ENCODE measurements at places on chromosomes 13 and 19.
A peak's percentile ranks its signal among the peaks of the same experiment; 100 is the strongest.

GRCh38 chr19:44851427-44851826 is 5.3 kb downstream of the NECTIN2 start:
- peaks cover 4% of the 10 kb centered on the region for H3K36me3 ChIP-seq
- DNase-seq, result no peak
- H3K27me3 ChIP-seq, result no peaks in the 10 kb centered on the region

GRCh38 chr13:47327861-47328260 is 431.0 kb upstream of the HTR2A start:
- no peaks in the 10 kb centered on the region for H3K27me3 ChIP-seq
- H3K36me3 ChIP-seq, result no peaks in the 10 kb centered on the region
- no peak overlapping the region for H3K27ac ChIP-seq

- H3K27ac ChIP-seq, result no peak overlapping the region
Measured at GRCh38 chr19:54345938-54346386, 7.0 kb upstream of the LILRA4 start.

- H3K27me3 ChIP-seq, result no peaks in the 10 kb centered on the region
- H3K36me3 ChIP-seq, result no peaks in the 10 kb centered on the region
- H3K4me1 ChIP-seq, result peaks cover 67% of the 10 kb centered on the region
- no peak overlapping the region for H3K4me3 ChIP-seq
- H3K27ac ChIP-seq, result peak overlapping the region; percentile 100
Measured at GRCh38 chr13:109152941-109153340, 523.5 kb downstream of the MYO16 start.

DNA sequence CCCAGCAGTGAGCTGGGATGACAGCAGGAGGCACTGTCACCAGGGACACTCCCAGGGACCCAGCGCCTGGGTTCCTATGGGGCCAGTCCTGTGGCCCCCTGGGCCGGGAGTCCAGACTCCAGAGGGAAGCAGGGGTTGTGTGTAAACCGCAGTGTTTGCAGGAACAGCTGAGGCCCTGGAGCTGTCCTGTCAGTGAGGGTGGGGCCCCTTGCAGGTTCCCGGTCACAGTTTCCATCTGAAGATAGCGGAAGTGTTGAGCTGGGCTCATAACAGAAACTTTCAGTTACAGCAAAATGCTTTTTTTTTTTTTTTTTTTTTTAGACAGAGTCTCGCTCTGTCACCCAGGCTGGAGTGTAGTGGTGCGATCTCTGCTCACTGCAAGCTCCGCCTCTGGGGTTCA is 17.7 kb upstream of the CSNK1G2 start:
- no peak overlapping the region for H3K27ac ChIP-seq
- H3K4me1 ChIP-seq, result no peaks in the 10 kb centered on the region
- H3K36me3 ChIP-seq, result peaks cover 31% of the 10 kb centered on the region
- no peaks in the 10 kb centered on the region for H3K27me3 ChIP-seq

DNA sequence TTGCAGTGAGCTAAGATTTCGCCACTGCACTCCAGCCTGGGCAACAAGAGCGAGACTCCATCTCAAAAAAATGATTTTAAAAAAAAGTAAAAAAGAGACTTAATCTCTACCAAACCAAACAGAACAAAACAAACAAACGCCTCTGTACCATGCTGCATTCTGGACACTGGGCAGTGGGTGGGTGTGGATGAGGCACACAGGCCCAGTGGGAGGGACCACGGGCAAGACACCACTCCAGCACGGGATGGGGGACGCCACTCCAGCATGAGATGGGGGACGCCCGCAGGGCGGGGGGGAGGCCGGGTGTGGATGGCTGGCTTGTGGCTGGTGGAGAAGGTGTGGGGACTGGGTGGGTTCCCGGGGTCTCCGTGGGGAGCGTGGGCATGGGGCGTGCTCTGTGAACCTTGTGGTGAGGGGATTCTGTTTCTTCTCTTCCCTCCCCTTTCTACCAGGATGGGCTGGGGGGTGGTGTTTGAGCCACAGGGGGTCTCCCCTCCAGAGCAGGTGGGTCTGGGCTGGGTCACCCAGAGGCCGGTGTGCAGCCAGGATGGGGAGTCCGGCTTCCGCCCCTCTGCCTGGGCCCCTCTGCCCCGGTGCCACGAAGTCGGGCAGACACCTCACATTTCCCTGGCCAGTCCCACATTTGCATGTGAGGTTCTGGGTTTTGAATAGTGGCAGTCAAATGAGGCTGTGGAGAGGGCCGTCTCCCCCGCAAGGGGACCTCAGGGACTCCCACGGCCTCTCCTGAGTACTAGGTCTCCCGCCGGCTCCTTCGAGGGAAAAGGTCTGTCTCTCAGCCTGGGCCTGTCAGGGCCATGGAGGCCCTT is 23.9 kb upstream of the MATK start:
- no peak for DNase-seq
- H3K36me3 ChIP-seq, result no peaks in the 10 kb centered on the region
- H3K27me3 ChIP-seq, result no peaks in the 10 kb centered on the region
- no peak overlapping the region for H3K27ac ChIP-seq

DNA sequence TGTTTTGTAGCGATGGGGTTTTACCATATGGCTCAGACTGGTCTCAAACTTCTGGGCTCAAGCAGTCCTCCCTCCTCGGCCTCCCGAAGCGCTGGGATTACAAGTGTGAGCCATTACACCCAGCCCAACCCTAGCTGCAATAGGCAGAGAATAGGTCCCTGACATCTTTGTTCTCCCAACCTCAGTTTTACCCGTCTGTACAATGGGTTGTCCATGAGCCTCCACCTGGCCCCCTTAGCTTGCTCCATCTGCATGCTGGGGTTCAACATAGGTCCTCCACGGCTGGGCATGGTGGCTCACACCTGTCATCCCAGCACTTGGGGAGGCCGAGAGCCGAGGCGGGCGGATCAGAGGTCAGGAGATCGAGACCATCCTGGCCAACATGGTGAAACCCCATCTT is 14.4 kb downstream of the NFIC start:
- no peaks in the 10 kb centered on the region for H3K27me3 ChIP-seq
- DNase-seq, result no peak
- H3K27ac ChIP-seq, result no peak overlapping the region

DNA sequence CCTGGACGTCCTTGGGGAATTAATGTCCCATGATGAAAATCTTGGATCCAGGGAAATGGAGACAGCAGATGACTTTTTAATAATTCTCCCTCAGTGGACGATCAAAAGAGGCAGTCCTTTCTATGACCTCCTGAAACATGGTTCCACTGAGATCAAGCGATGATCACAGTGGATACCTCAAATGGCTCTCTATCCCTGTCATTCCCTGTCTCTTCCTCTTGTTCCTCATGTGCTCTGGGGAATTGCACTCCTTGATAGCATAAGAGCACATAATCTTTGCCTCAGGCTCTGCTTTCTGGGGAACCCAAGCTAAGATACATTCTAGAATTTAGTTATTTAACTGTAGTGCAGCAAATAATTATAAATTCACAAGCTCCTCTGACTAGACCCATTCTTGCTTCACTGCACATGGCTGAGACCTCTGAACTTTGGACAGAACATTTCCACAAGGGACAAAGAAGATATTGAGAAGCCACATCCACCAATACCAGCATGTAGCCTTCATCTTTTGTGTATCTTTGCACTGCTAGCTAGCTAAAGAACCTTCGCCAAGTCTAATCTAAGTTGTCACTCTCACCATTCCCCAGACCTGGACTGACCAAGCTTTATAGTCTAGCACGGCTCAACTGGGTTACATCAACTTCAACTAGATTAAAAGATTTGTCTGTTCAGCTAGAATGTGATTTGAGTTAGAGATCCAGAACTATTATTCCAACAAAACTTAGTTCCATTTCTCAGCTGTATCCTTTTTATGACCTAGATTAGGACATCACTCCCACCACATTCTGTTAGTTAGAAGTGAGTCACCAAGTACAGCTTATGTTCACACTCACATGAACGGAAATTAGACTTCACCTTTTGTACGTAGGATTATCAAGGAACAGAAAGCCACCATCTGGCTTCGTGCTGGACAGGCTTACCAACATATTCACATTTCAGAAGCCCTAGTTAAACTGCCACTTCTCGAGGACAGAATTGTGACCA is 142.7 kb downstream of the SUCLA2 start:
- peaks cover 3% of the 10 kb centered on the region for H3K4me1 ChIP-seq
- no peaks in the 10 kb centered on the region for H3K36me3 ChIP-seq
- DNase-seq, result no peak
- no peaks in the 10 kb centered on the region for H3K27me3 ChIP-seq
- no peak overlapping the region for H3K4me3 ChIP-seq

- H3K27ac ChIP-seq, result no peak overlapping the region
- no peak overlapping the region for H3K4me3 ChIP-seq
- no peaks in the 10 kb centered on the region for H3K4me1 ChIP-seq
- no peak for DNase-seq
- H3K27me3 ChIP-seq, result no peaks in the 10 kb centered on the region
Measured at GRCh38 chr13:30325668-30326067, 18.3 kb upstream of the KATNAL1 start.
